ENCODE measurements at places on chromosomes 12 and 14.

DNA sequence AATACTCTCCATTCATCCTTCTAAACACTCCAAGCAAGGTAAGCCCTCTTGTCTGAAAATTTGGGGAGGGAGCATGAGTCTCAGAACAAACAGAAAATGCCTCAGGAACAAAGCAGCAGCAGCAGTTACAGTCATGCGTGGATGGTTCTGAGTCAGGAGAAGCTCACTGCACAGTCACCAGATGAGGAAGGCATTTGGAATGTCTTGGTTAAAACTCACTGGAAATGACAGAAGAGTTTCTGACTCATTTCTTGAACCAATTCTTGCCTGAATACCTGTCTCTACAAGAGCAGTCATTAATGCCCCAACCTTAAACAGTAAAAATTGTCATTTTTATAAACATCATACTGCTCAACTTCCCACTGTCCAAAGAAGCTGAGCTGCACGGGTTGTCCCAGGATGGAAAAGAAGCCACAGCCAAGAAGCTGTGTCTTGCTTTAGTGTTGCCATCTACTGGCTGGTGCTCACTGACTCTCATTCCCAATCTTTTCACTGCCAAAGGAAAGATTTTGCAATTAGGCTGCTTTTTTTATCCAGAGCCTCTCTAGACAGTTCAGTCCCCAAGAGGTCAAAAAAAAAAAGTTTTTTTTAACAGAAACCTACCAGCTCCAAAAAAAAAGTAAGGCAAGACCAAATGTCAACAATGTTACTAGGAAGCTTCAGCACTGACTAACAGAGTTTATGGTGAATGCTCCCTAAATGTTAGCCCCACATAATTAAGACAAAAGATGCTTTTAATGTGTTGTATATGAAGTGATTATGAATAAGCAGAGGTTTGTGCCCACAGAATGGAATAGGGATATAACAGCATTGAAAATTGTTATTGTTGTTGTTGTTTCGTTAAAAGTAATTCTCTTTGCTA, 40.4 kb downstream of the KICS2 start:
- DNase-seq = no peak

GRCh38 chr12:14244876-14245669, 120.4 kb upstream of the ATF7IP start:
- no peak for DNase-seq

DNA sequence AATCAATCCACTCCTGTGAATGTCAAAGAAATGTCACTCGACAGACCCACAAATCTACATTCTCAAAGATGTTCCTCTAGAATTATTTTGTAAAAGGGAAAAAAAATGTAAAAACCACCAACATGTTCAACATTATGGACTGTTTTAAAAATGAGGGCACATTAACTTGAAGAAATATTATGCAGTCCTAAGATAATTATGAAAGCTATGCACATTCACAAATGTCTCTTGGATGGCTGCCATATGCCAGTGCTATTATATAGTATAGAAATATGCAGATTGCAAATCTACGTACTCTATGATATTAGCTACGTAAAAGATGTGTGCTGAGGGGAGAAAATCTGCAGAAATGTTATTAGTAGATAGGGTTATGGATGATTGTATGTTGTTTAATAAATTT, 334.2 kb downstream of the BMP4 start:
- no peak for DNase-seq

DNA sequence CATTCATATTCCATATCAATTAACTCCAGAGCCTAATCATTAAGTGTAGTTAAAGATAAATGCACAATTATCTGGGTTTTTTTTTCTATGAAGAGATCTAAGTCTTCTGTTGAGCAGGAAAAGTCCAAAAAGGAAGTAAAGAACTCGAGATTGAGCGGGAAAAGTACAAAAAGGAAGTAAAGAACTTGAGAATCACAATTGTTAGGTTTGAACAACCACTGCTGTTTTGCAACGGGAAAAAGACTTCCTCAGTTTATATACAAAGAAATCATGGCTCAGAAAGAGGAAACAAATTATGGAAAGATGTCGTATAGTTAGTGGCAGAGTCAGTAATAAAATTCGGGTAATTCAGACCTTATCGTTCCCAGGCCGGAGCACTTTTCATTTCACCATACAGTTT, 63.3 kb downstream of the PPP1R12A start:
- no peak for DNase-seq

- DNase-seq = no peak
Observed at GRCh38 chr14:89616852-89617341, 199.9 kb upstream of the FOXN3 start.

GRCh38 chr14:72638021-72638420, 255.9 kb downstream of the DPF3 start:
- DNase-seq = no peak

DNA sequence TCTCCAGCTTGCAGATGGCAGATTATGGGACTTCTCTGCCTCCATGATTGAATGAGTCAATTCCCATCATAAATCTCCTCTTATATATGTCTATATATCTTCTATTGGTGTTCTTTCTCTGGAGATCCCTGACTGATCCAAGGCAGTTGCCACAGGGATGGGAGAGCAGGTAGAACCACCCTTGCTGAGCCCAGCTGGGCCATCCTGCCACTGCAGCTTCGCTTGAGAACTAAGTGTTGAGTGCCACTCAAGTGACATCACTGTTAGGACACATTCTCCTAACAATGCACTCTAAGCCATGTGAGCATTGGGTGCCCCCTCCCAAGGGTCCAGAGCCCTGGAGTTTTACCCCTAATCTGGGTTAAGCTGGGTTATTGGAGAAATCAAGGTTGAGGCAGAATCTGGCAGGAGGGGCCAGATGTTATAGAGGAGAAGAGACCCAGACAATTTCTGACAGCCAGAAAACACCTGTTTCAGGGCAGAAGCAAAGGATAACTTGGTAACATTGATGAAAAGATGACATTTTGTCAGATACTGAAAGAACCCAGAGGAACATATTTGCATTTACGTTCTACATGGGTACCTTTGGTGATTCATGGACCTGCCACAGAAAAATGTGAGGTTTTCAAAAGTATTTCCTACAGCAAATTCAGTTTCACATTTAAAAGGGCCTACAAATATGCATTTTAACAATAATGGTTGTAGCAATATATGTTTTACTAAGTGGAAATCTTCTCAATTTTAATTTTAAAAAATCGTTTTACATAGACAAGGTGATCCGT, 57.2 kb upstream of the MAX start:
- no peak for DNase-seq

DNA sequence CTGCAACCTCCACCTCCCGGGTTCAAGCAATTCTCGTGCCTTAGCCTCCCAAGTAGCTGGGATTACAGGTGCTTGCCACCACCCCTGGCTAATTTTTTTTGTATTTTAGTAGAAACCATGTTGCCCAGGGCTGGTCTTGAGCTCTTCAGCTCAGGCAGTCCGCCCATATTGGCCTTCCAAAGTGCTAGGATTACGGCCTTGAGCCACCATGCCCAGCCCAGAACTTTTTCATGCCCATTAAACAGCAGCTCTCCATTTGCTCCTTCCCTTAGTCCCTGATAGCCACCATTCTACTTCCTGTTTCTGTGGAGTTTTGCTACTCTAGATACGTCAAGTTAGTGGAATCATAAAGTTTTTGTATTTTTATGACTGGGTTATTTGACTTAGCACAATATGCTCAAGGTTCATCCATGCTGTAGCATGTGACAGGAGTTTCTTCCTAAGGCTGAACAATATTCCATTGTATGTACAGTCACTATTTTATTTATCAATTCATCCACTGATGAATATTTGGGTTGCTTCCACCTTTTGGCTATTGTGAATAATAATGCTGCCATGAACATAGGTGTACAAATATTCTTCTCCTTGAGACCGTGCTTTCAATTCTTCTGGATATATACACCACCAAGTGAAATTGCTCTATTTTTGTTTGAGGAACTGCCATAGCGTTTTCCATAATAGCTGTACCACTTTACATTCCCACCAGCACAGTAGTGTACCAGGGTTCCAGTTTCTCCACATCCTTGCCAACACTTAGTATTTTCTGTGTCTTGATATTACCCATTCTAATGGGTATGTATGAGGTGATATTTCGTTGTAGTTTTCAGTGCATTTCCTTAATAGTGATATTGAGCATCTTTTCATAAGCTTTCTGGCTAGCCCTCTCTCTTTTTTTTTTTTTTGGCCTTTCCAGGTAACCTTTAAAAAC, 15.0 kb downstream of the ATF1 start:
- DNase-seq = no peak

GRCh38 chr14:23056956-23057756, at the start of gene CDH24:
Gene CDH24 (minus strand): TSS chr14:23057520. CDS start chr14:23055733, 1,787 bp downstream.
- DNase-seq = no peak

- DNase-seq = no peak
Observed at GRCh38 chr12:52043386-52044212, 7.6 kb upstream of the NR4A1 start.

DNA sequence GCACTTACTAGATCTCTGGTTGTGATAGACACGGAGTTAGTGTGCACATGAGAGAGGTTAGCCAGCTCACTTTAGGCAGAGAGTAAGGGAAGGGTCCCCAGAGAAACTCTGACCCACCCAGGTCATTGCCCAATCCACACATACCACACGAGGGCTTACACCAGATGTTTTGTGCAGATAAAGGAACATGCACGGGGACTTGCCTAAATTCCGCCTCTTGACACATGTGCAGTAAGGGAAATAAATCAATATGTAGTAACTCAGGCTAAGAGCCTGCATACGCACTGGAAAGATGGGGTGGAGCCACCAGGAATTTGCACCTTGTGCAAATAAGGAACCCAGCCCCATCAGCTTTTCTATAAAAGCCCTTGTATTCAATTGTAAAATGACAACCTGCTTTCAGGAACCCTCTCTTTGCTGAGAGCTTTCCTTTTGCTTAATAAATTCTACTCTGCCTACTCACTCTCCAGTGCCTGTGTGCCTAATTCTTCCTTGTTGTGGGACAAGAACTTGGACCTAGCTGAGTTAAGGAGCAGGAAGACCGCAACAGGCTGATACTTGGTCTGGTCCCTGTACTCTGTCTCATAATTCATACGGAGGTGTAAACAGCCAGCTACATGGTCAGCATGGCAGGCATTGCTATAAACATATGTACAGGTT, 120.2 kb downstream of the EMP1 start:
- no peak for DNase-seq

DNA sequence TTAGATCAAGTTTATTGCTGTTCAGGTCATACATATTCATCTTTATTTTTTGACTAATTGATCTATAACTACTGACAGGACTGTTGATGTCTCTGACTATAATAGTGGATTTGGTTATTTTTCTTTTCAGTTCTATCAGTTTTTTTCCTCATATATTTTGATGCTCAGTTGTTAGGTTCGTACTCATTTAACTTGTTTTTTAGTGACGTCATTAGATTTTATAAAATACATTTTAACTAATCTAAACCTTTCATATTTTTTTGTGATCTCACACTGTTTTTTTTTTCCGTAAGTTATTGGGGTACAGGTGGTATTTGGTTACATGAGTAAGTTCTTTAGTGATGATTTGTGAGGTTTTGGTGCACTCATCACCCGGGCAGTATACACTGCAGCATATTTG, 841.2 kb upstream of the FBXO33 start:
- no peak for DNase-seq

GRCh38 chr14:64792231-64792630, 87.5 kb downstream of the SPTB start:
- DNase-seq = no peak

GRCh38 chr12:96431067-96431466, 30.8 kb upstream of the CDK17 start:
- DNase-seq = no peak

DNA sequence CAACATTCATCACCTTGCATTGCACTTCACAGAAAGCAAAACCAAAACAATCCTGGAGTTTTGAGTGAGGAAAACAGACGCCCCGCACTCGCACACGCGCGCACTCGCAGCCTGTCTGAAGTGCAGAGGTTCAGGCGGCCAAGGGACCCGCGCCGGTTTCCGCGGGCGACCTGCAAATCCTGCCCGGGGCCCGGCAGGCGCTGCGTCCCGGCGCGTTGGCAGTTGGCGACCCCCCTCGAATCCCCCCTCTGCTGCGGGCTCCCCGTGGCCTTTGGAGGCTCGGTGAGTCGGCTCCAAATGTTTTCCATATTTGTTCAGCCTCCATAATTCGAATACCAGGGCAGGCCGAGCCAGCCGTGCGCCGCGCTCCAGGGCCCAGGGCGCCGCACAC, at the start of gene SSPN:
Gene SSPN (plus strand): TSS at position 324 of the 391 bp plus-strand sequence. CDS start 100 bp downstream, outside the sequence.
- no peak for DNase-seq

GRCh38 chr12:49092816-49093406, 1.7 kb downstream of the DHH start:
- DNase-seq = no peak

GRCh38 chr12:17652436-17652835, 437.6 kb downstream of the RERGL start:
- no peak for DNase-seq

DNA sequence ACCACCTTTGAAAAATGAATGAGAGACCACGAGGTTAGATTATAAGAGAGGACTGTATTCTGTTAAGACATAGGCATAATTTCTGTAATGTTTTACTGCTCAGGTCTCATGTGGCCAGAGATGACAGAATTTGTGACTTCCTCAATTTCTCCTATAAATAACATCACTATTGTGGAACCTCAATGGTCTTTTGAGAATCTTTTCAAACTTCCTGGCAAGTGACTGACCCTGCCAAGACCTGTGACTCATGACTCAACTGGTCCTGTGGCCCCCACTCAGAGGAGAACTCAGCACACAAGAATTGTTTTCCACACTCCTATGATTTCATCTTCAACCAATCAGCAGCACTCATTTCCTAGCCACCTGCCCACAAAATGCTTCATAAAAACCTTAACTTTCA, 508.2 kb upstream of the ATP2B1 start:
- no peak for DNase-seq

- no peak for DNase-seq
Observed at GRCh38 chr12:52632656-52633055, 14.3 kb upstream of the KRT73 start.

- no peak for DNase-seq
Observed at GRCh38 chr14:37559386-37559785, 35.7 kb downstream of the FOXA1 start.

DNA sequence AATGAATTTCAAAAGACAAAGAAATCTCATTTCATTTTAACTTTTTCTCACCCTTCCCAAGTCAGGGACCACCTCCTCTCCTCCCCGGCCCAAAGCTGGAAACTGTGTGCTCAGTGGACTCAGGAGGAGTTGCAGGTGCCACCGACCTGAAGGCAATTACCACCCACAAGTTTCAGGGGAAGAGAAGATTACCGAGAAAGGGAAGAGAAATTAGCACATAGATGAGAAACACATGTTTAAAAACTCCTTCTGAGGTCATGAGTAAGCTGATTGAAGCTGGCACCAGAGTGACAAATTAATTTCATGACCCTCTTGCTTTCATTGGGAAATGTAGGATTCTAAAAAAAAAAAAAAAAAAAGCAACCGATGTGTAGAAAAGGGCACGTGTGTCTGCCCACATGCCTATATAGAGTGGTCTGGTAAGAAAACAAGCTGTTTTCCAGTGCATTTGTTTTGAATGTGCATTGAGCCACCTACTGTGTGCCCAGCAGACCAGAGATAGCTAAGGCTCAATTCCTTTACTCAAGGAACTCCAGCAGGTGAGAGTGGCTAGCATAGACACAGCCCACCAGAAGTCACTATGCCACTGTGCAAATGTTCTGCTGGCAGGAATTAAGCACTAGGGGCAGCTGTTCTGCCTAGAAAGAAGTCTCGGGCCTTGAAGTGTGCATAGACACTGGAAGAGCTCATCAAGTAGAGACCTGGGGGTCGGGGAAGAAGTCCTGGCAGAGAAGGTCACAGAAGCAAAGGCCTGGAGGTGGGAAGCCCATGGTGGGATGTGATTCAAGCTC, 30.5 kb downstream of the DPF3 start:
- no peak for DNase-seq
